Renal cortex interstitium (tissue), 15 donors: ENCODE measurements at places on chromosomes 2 and 18.

- DNase-seq, result no peak
Measured at GRCh38 chr18:62436636-62437234, 86.1 kb upstream of the ZCCHC2 start.

GRCh38 chr18:23250893-23251656, 115.8 kb downstream of the CABLES1 start:
- no peak for DNase-seq

GRCh38 chr2:119062652-119063051, 95.9 kb downstream of the C1QL2 start:
- no peak for DNase-seq

GRCh38 chr18:72444798-72445155, 99.4 kb downstream of the CBLN2 start:
- no peak for DNase-seq

- no peak for DNase-seq
Measured at GRCh38 chr18:7191736-7192135, 39.2 kb upstream of the LRRC30 start.

DNA sequence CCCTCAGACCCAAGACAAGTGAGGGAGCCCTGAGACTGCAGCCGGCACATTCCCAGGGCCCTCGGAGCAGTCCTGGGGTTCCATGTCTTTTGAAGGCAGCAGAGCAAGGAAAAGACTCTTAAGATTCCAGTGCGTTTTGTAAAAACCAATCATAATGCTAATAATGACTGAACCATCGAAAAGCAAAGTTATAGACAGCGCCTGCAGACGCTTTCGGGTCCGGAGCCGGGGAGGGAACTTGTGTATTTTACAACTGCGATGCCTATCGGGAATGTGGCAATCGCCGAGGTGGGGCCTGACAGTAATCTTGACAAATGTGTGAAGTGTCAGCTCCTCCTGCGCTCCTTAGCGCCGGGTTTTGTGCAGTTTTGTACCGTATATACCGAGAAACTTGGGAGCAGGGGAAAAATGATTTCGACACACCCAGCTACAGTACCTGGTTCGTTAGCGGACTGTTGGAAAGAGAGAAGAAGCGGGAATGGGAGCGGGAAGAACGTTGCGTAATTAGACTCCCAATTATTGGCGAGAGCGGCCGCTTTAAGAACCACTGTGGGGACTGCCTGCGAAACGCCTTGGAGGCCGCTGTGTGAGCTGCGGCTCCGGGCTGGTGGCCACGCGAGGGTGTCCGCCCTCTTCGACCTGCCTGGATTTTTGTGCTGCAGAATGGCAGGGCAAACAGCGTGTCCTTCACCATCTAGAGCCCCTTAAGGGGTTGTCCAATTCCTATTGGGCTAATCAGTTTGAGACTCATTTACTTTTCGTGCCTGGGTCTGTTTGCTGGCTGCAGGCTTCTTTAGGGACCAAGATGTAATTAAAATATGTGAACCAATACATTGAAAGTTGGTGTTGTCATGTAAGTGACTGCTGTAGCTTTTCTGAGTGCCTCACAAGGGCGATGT, 2.4 kb downstream of the EPAS1 start:
- DNase-seq, result no peak

DNA sequence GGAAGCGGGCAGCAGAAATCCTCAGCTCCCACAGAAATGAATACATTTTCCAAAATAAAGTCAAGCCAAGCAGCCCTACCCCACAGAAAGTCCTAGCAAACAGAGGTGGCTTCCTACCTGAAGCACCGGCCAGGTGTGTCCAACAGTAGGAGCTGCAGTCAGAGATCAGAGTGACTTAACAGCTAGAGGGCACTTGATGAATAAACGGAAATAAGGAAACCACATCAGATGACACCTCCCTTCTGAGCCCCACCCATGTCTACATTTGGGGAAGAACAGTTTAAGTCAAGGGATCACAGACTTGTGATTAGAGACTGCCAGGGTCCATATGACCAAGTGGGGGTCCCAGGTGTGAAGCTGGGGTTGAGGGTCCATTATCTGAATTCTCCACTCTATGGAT, at the start of gene CXCR1:
Gene CXCR1, minus strand, starts transcription at position 172 of the 400 bp plus-strand sequence. CDS start 1,751 bp downstream, outside the sequence.
- no peak for DNase-seq
